Bronchial epithelial cell (primary cell): ENCODE measurements at places on chromosomes 4 and X.

DNA sequence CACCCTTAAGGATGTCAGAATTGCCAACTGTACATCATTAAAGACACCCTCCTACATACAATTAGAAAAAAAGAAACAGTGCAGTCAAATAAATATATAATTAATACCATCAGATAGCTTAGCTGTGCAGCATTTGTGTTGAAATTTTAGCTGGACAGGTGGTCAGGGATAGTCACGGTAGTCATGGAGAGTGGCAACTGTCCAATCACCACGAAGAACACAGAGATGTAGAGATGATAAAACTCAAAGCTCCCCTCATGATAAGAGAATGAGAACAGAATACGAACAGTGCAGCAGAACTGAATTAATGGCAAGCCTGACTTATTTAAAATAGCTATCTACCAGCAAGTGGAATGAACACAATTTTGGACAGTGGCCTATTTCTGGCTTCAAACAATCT, 27.2 kb downstream of the SLC39A8 start:
- no peak for DNase-seq

- DNase-seq: peak; percentile 82
Observed at GRCh38 chr4:6732441-6733357, 16.7 kb downstream of the BLOC1S4 start.

GRCh38 chr4:150572704-150573504, 9.0 kb upstream of the MAB21L2 start:
- no peak for DNase-seq

GRCh38 chr4:185128272-185129119, 14.6 kb upstream of the SLC25A4 start:
- peak; percentile 52 for DNase-seq

DNA sequence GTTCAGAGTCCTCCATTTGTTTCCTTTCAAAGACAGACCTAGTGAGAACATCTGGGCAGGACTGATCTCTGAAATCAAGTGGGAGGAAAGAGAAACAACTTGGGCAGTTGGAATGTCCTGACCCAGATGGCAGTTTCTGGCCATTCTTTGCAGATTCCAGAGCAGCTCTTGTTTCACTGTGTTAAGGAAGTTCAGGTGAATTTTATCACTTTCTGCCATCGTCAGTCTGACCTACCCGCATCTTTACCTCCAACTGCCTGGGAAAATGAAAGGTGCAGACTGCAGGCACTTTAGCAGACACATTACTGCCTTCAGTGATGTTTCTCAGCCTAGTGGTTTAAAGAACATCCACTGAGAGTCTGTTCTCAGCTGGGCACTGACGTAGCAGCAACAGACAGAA, 216.2 kb downstream of the CEP135 start:
- DNase-seq: no peak

DNA sequence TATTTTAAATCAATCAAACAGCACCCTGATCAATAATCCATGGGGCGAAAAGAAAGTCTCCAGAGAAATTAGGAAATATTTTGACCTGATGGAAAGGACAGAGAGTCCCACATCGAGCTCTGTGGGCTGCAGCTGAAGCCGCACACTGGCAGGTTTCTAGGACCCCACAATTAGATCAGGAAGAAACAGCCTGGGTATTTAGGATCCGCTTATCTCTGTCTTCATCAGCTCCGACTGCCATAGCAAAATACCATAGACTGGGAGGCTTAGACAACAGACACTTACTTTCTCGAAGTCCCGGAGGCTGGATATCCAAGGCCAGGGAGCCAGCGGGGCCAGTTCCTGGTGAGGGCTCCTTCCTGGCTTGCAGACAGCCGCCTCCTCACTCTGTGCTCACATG, 36.4 kb downstream of the CCNQ start:
- no peak for DNase-seq

GRCh38 chr4:21628916-21629610, 319.5 kb downstream of the KCNIP4 start:
- no peak for DNase-seq

- peak; percentile 52 for DNase-seq
Observed at GRCh38 chr4:127586922-127587571, 45.7 kb upstream of the INTU start.

- no peak for DNase-seq
Observed at GRCh38 chr4:19721587-19721986, 530.1 kb upstream of the SLIT2 start.

GRCh38 chrX:99603091-99603814, 806.8 kb downstream of the PCDH19 start:
- DNase-seq: no peak

GRCh38 chr4:166045457-166045856, 172.4 kb downstream of the TLL1 start:
- DNase-seq: no peak

GRCh38 chr4:151992332-151993154, 231.7 kb upstream of the GATB start:
- peak; percentile 33 for DNase-seq

GRCh38 chrX:123835661-123836371, 24.0 kb upstream of the XIAP start:
- DNase-seq: peak; percentile 86

DNA sequence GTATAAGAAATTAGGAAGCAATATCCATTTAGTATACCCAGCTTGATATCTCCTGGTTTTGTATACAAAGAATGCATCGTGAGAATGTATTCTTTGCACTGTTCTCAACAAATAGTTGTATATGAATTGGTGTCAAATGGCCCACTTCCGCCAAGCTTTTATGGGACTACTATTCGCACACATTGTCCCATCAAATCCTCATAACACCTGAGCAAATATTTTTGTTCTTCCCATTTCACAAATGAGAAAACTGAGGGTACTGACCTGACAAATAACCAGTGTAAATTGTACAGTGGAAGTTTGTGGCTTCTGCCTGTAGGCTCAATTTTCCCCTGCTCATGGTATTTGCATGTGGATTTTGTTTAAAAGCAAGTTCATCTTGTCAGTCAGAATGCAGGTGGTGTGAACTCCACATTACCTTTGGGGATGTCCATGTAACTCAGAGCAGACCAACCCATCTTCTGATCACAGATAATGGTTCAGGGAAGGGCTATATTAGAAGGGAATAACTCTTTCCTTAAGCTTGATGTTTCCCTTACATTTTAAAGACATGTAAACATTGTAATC, 51.5 kb upstream of the FAM241A start:
- DNase-seq: no peak

- DNase-seq: no peak
Observed at GRCh38 chr4:173919196-173919595, 364.3 kb downstream of the FBXO8 start.

GRCh38 chrX:24023972-24024669, 2.9 kb downstream of the KLHL15 start:
- peak; percentile 24 for DNase-seq

DNA sequence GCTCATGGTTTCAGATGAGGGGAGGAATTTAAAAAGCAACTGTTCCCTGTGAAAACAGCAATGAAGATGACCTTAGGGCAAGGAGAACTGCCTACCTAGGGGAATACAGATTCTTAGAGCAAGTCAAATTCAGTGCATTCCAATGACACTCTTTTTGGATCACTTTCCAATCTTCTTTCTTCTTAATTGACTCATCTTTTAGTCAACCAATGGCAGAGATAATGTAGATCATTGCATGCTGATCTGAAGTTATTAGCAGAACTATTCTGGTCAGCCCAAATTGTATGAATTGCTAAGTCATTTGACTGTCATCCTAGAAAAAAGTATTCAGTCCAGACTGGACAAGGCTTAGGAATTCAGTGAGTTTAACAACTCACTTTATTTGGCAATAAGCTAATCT, 12.6 kb upstream of the NR3C2 start:
- DNase-seq: peak; percentile 81

GRCh38 chr4:40275065-40275730, 59.9 kb upstream of the CHRNA9 start:
- DNase-seq: no peak

GRCh38 chrX:11386001-11386523, 92.8 kb downstream of the AMELX start:
- peak; percentile 51 for DNase-seq

DNA sequence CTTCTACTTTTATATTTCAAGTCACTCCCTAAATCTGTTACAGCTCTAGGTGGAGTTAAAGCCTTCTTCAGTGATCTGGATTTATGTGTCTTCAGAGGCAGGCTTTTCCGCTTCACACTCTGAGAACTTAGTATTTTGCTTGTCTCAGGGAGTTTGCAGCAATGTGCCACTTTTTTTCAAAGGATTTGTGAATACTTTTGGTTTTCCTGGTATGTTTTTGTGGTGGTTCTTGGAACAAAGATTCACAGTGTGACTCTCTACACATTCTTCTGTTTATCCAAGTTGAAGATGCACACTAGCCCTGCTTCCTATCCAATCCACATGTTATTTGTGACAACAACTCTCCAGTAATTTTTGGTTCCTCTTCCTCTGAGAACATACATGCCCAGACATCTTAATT, 1253.7 kb downstream of the TECRL start:
- no peak for DNase-seq

GRCh38 chr4:156788782-156789181, 182.8 kb downstream of the PDGFC start:
- no peak for DNase-seq

- DNase-seq: no peak
Observed at GRCh38 chr4:20997886-20998285, 297.6 kb downstream of the PACRGL start.

GRCh38 chrX:150688911-150689451, 4.2 kb upstream of the MTMR1 start:
- DNase-seq: peak; percentile 95

DNA sequence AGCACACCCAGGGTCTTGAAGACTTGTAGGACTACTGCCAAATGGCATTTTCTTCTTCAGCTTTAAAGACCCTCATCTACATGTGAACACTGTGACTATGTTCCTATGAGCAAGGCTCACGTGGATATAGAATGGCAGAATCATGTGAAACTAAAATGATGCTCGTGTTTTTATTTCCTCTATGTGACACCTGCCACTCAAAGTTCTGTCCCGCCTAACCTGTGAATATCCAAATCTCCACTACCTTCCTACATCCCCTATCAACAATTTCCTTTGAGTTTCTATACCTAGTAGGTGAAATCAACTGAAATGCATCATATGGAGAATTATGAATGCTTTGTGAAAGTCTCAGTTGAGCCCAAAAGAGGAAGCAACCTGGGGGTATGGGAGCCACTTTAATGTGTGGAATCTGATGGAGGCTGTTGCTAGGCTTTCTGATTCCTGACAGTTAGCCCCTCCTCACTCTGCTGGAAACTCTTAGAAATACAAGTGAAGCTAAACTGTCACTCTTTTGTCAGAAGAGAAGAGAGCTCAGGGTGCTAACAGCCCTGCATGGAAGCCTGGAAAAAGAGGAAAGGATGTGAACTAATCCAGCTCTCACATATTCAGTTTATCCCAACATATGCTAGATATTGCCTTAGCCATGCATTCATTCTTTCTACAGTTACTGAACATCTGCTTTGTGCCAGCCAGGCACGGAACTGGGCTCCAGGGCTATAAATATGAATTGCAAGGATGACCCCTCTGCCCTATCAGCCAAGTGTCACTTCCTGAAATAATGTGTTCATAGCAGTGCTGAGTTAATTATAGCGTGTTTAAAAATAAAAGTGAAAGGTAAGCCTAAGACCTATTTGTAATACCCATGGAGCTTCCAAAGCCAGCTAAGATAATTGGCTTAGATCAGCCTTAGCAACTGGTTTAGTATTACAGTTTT, 11.0 kb downstream of the LHFPL1 start:
- no peak for DNase-seq

GRCh38 chrX:16671005-16671404, 21.0 kb downstream of the S100G start:
- DNase-seq: peak; percentile 23

- peak; percentile 58 for DNase-seq
Observed at GRCh38 chr4:154807042-154807630, 26.1 kb downstream of the RBM46 start.

DNA sequence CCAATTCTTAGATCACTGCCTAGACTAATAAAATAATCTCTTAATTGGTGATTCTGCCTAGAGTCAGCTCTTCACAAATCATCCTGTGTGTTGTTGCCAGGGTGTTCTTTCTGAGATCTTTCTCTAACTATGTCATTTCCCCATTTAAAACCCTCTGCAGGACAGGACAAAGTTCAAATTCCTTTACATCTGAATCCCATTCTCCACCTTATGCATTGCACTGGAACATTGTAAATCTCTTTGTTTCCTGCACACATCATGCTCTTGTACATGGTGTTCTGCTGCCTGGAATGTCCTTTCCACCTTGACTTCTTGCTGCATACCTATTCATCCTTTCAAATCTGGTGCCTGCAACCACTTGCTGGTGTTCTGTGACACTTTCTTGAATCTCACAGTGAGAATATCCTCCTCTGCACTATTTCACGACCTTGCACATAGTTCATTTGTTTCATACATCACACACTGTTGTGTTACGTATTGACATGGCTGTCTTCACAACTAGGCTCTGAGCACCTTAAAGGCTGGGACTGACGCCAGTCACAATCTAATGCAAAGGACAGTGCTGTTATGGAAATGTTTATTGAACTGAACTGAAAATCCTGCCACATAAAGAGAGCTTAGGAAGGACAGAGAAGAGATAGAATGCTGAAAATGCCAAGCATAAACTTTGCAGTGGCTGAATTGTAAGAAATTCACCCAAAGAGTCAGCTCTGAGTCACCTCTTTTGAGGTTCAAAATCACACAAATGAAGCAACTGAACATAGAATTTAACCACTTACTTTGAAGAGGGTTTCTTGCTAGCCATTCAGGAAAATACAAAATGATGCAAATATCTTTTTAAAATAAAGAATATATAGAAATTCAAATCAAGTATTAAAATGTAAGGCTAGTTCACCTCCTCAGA, 26.4 kb upstream of the SMIM14 start:
- peak; percentile 7 for DNase-seq

- peak; percentile 22 for DNase-seq
Observed at GRCh38 chr4:45241976-45242375, 515.6 kb upstream of the GNPDA2 start.

GRCh38 chr4:138393886-138394610, 151.9 kb upstream of the SLC7A11 start:
- DNase-seq: no peak

DNA sequence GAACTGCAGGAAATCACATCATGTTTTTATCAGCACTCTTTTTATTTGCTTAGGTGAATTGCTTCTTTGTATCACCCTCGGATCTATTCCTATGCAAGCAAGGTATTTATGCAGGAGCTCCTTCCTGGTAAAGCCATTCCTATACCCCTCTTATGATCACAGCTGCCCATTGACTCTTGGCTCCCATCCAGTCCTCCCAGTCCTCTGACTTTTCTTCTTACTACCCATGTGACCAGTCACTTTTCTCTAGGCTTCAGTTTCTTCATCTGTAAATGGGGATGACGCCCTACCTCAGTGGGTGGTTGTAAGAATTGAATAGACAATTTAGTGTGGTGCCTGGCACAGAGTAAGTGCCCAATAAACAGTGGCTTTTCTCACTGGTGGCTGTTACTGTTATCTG, 144.9 kb downstream of the FHIP1A start:
- no peak for DNase-seq

DNA sequence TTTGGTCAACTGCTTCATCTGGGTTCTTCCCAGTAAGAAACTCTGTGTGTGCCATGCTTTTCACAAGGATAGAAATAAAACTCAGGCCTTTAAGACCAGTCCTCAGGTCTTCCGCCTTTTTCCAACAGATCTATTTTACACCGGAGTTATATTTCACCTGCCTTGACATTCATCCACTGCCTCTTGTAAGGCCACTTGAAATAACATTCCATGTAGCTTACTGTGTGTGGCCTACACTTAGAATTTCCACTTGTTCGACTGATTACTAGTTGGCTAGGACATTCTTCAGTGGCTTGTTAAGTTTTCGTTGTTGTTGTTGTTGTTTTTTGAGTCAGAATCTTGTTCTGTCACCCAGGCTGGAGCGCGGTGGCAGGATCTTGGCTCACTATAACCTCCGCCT, 92.8 kb upstream of the UNC5C start:
- no peak for DNase-seq
